ENCODE measurements at places on chromosomes 2 and 18. TPM values are rescaled to one million over a fixed set of nuclear protein-coding genes. Genes with fewer than 3 reads are reported as not detected.
A peak's percentile ranks its signal among the peaks of the same experiment; 100 is the strongest.

- peaks cover 18% of the 10 kb centered on the region for H3K4me1 ChIP-seq
- no peaks in the 10 kb centered on the region for H3K27me3 ChIP-seq
- no peaks in the 10 kb centered on the region for H3K36me3 ChIP-seq
- peak overlapping the region; percentile 30 for H3K27ac ChIP-seq
- H3K4me3 ChIP-seq, result no peak overlapping the region
- DNase-seq, result no peak
These were observed 36.2 kb upstream of the BMP10 start for GRCh38 chr2:68907232-68907919.

GRCh38 chr18:75090336-75090735, 118.6 kb downstream of the PTGR3 start:
- H3K36me3 ChIP-seq, result no peaks in the 10 kb centered on the region
- no peak for DNase-seq
- H3K27me3 ChIP-seq, result no peaks in the 10 kb centered on the region
- no peak overlapping the region for H3K4me3 ChIP-seq
- no peaks in the 10 kb centered on the region for H3K4me1 ChIP-seq
- H3K27ac ChIP-seq, result no peak overlapping the region

GRCh38 chr18:77032181-77032701, 100.3 kb downstream of the MBP start:
- no peaks in the 10 kb centered on the region for H3K36me3 ChIP-seq
- H3K27ac ChIP-seq, result no peak overlapping the region
- no peaks in the 10 kb centered on the region for H3K27me3 ChIP-seq
- H3K4me3 ChIP-seq, result no peak overlapping the region
- DNase-seq, result no peak

DNA sequence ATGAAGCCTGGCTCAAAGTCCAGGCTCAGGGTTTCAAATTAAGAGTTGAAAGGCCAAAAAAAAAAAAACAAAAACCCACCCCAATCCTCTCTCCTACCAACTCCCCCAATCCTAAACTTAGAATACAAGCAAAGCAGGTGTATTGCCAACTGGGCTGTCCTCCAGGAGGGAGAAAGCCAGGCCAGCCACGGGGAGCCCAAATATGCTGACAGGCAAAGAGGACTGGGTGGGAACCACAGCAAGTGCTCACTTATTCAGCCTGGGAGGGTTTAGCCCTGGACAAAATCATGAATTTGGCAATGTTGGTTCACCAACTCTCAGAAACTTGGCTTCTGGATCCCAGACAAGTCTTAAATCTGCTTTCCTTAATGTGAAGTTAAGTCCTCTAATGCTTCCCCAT, 36.5 kb downstream of the GKN2 start:
- no peak for DNase-seq
- H3K27me3 ChIP-seq, result no peaks in the 10 kb centered on the region
- H3K27ac ChIP-seq, result no peak overlapping the region
- H3K36me3 ChIP-seq, result no peaks in the 10 kb centered on the region

DNA sequence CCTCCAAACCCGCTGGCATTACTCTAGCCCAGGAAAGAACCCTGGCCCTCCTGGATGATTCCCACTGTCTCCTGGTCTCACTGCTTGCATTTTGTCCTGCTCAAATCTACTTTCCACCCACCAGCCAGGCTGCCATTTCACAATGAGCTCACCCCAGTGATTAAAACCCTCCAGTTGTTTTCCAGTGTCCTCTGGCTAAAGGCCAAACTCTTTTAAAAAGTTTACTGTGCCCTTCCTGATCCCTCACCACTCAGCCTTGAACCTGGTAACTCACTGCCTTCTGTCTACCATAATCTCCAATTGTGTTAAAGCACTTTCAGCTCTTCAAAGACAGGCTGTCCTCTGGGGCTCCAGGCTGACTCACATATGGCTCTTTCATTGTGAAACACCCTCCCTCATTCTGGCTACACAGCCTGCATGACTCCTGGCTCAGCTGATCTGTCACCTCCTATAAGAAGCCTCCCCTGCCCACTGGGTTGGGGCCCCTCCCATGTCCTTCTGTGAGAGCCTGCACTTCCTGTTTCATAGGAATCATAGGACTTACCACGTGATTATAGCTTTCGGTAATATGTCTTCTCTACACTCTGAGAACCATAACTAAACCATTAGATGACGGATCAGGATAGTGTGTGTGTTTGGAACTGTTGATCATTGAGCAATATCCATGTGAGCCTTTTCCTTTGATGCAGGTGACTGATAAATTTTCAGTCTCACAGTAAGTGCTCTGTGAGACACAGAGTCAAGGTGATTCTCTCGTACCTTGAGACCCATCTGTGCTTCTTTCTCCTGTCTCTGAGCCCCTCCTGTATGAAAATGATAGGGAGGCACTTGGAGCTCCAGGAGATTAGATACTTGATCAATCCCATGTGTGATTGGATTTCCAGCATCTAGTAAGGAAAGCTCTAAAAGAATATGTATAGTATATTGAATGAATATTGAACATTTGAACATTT, 590.8 kb upstream of the ID2 start:
- H3K36me3 ChIP-seq, result no peaks in the 10 kb centered on the region
- no peak overlapping the region for H3K4me3 ChIP-seq
- H3K27ac ChIP-seq, result no peak overlapping the region
- peak; percentile 76 for DNase-seq

DNA sequence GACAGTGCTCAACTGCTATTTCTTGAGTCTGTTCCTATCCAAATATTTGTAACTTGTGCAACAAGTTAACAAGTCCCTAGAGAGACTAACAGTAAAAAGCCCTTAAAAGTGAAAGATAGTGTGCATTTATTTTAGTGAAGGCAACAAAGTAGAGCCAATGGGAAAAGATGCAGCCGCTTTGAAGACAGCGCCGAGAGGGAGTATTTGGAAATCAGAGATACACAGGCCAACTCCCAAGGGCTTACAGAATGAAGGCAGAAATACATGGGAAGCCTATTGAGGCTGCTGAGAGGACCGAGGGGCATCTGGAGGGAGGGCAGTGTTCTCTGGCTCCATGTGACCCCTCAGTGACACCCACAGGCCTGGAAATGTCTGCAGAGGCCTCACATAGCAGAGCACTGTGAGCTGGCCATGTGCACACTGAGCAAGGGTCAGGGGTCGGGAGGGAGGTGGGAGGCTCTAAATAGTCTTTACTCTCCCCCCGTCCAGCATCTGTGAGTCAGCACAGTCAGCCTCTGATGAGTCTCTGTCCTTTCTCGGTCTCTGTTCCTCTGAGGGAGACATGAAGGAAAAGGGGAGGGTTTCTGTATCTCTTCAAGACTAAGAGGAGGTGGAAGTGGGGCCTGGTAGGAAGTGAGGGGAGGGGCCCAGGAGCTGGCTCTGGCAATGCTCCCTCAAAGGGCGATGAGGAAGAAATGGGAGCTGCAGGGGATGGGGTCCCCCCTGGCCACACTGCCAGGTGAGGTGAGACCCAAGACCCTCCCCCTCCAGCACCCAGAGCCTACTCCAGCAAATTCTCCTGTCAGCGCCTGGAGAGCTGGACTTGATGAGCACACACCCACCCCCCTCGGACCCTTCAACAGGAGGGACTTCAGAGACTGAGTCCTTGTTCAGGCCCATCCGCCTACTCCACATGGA, 133.6 kb downstream of the SP3 start:
- DNase-seq, result no peak
- no peak overlapping the region for H3K4me3 ChIP-seq
- H3K4me1 ChIP-seq, result no peaks in the 10 kb centered on the region

DNA sequence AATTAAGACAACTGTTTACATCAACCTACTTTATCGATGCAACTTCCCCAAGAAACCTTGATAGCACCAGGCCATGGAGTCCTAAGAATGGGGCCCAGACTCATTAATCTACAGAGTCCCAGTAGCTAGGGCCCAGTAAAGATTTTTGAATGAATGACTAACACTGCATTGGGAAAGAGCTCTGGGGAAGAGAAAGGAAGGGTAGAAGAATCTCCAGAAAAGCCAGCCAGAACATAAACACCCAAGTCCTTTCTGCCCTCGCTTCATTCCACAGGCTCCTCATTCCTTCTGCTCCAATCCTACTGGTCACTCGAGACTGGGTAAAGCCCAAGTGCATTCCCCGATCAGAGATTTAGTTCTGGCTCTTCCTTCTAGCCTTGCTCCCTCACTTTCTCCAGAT, 44.3 kb downstream of the CYRIA start:
- no peak overlapping the region for H3K4me3 ChIP-seq
- no peaks in the 10 kb centered on the region for H3K36me3 ChIP-seq
- peak overlapping the region; percentile 94 for H3K27ac ChIP-seq
- DNase-seq, result no peak

The OSR1 gene
- total RNA-seq, result not detected

The IL1F10 gene
- not detected for total RNA-seq

All from spleen (tissue), 13 donors.